Aorta (tissue), 5 donors: ENCODE measurements at places on chromosomes 6 and 20.

DNA sequence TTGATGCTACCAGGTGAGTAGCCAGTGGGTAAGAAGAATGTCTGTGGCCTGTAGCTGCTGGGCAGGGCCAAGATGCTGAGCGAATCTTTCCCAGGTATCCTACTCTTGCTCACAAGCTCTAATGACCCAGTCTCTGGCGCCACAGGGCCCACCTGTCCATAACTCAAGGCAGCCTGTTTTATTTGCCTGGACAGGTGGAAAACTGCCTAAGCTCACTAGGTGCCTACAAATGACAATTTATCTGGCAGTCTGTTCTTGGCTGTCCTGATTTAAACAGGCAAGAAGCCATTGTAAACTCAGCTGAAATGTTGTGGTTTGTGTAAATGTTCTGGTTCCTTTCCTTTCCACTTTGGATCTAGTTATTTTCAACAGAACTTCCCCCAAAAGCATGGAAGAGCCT, 113.3 kb downstream of the TCP11 start:
- DNase-seq: no peak

GRCh38 chr6:21381331-21381963, 212.1 kb upstream of the SOX4 start:
- DNase-seq: no peak

DNA sequence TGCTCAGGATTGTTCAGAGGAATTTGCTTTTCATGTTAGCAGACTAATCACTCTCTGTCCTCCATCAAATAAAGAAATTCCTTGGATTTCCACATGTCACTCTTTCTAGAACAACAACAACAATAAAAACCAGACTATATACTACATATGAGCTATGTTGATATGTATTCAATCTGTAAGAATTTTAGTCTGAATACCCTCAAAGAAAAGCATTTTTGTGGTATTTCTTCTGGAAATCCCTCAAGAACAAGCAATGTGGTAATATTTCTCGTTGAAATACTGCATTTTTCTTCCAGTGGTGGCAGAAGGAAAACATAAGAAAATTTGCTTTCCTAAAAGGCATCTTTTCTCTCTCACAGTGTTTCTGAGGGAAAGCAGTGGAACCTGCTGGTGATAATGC, 312.6 kb upstream of the RSPO3 start:
- no peak for DNase-seq

- no peak for DNase-seq
Observed at GRCh38 chr6:7425808-7426190, 36.2 kb downstream of the RIOK1 start.
